KG1 (cell line): ENCODE measurements at places on chromosomes 16 and 17.

- DNase-seq = no peak
Measured at GRCh38 chr17:81866440-81867169, 4.5 kb downstream of the ARHGDIA start.

- no peak for DNase-seq
Measured at GRCh38 chr17:41666237-41666641, 22.4 kb upstream of the EIF1 start.

GRCh38 chr16:77353587-77354263, 81.1 kb downstream of the ADAMTS18 start:
- no peak for DNase-seq

- DNase-seq = no peak
Measured at GRCh38 chr17:17507465-17508011, 11.3 kb upstream of the RASD1 start.

- no peak for DNase-seq
Measured at GRCh38 chr16:79347277-79347676, 253.3 kb downstream of the MAF start.

DNA sequence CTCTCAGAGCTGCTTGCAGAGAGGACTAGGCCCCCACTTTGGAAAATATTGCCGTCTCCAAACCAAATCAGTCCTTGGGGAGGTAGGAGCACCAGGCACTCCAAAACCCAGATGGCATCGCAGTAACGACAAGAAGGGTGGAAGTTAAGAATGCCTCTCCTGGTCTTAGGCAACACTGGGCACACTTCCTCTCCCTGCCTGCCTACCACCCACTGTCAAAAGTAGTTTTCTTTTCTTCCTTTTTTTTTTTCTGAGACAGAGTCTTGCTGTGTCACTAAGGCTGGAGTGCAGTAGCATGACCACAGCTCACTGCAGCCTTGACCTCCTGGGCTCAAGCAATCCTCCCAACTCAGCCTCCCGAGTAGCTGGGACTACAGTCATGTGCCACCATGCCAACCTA, 47.2 kb downstream of the SRL start:
- no peak for DNase-seq

GRCh38 chr17:4186357-4186881, 43.4 kb downstream of the CYB5D2 start:
- DNase-seq = no peak

DNA sequence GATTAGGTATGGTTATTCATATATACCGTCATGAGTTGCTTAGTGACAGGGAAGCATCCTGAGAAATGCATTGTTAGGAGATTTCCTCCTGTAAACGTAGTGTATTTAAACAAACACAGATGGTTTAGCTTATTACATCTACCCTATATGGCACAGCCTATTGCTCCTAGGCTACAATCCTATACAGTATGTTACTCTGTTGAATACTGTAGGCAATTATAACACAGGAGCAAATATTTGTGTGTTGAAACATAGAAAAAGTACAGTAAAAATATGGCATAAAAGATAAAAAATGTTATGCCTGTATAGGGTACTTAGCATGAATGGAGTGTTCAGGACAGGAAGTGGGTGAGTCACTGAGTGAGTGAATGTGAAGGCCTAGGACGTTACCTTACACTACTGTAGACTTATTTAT, 157.7 kb downstream of the CDH11 start:
- no peak for DNase-seq

- DNase-seq = peak; percentile 41
Measured at GRCh38 chr17:7841915-7842379, 7.9 kb downstream of the KDM6B start.

GRCh38 chr17:39611401-39612112, 3.8 kb upstream of the NEUROD2 start:
- no peak for DNase-seq

DNA sequence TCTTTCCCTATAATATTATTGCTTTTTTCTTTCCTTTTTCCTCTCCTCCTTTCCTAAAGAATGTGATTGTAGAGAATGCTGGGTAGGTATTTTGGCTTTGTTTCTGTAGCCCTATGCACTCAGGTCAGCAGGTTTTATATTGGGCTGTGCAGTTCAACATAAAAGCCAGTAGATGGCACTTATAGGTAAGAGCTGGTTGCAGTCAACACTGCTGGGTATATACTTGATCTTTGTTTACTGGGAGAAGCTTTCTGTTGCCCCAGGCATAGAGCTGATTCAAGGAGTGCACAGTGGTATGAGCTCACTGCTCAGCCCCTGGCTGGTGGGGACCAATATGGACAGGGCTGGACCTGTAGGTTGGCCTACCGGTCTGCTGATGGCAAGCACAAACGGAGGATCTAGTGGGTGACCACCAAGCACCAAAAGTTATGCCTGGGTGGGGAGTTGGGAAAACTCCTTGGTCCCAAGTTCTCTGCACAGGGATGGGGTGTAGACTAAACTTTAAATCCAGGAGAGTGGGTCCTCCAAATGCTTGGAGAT, 378.9 kb downstream of the PMP22 start:
- no peak for DNase-seq

DNA sequence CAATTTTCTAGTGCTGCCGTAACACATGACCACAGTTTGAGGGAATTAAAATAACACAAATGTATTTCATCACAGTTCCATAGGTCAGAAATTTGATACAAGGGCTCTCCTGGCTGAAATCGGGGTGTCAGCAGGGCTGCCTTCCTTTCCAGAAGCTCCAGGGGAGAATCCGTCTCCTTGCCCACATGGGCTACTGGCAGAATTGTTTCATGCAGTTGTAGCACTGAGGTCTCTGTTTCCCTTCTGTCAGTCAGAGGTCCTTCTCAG, 20.5 kb downstream of the EIF4A3 start:
- DNase-seq = no peak

DNA sequence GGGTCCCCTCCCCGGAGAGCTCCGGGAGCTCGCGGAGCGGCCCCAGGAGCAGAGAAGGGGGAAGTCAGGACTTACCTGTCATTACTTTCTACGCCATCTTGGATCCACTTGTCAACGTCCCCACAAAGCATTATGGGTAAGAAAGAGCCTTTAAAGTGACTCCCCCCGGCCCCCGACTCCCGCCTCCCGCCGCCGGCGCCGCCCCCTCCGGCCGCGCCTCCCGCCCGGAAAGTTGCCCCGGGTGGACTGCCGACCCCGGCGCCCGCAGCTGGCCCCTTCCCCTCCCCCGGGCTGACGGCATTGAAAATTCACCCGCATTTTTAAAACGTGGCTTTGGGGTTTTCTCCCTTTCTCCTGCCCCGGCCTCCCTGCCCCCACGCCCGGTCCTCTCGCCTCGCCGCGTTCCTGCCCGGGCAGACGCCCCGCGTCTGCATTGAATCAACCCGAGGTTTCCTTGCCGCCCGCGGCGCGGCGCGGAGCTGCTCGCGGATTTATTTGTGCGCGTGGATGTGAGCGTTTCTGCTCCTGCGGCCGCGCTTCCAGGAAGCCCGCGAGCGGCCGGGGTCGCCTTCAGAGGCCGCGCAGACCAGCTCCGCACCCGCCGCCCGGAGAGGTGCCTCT, at the start of gene HELZ:
Gene HELZ, minus strand, starts transcription at position 124 of the 621 bp plus-strand sequence. CDS start 26,392 bp downstream, outside the sequence.
- peak; percentile 67 for DNase-seq

GRCh38 chr16:28554634-28555423, 1.1 kb downstream of the SGF29 start:
- no peak for DNase-seq

DNA sequence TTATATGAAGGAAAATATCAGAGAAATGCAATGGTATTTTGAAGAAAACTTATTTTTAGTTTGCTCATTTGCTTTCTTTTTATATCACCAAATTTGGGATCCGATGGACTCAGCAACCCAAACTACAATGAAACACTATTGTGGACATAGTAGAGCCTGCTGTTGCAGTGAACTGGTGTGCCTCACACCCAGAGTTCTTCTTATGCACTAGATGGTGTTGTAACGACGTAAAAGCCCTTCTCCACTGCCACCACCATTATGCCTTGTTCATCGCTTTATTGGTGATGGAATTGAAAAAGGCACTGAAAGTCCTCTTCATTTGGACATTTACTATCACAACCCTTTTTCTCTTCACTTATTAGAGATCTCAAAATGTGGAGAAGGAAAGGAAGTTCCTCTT, 381.3 kb downstream of the CDH8 start:
- no peak for DNase-seq

- DNase-seq = peak; percentile 68
Measured at GRCh38 chr17:45149037-45149668, 878 bp downstream of the HEXIM1 start.

DNA sequence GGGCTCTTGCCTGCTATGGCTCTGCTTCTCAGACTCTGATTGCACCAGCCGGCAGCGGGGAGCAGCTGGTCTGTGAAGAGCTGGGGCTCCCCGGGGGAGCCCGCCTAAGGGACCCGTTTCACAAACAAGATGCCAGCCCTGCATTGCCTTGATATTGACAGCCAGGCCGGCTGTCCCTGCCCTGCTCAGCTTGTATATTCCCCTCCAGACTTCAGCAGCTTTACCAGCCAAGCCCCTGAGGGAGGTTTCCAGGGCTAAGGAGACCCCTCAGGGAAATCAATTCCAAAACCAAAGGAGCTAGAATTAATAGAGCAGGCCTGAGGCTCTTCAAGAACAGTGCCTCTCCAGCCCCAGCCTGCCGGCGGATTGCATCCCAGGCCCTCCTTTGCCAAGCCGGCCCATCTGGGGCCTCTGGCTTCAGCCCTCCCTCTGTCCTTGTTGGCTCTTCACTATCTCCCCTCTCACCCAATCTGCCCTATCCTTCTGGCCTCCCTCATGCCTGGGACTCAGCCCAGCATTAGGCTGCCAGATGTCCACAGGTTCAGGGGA, 5.7 kb downstream of the CALB2 start:
- DNase-seq = no peak

- DNase-seq = no peak
Measured at GRCh38 chr17:347309-347899, 5.2 kb downstream of the RPH3AL start.

DNA sequence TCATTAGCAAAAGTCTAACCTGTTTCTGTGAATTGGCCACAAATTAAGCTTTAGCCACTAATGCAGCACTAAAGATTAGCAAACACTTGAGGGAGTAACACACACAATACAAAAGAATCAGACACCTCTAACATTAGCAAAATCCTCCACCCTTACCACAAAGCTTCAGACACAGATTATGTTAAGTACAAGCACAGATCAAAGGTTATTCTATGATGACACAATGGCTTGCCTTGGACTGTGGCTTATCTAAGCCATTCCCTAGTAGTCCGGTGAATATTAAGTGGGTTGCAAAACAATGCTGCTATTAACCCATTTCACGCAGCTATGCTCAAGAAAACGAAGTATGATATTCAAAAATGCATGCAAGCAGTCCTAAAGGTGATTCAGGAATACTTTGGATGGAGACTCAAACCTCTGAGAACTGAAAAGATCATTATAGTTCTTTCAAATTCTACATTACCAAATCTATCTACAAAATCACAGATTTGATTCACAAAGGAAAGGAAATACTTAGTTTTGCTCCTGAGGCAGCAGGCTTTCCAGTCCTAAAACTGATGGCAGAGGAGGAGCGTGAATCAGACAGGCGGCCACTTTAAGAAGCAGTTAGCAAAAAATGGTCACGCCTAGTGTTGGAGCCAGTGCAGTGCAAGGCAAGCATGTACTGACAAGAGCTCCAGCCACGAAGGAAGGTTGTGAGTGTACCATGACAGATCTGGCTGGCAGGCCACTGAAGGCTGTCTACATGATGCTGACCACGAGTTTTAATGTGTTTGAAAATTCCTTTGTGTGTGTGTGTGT, 67.2 kb downstream of the PARN start:
- no peak for DNase-seq

DNA sequence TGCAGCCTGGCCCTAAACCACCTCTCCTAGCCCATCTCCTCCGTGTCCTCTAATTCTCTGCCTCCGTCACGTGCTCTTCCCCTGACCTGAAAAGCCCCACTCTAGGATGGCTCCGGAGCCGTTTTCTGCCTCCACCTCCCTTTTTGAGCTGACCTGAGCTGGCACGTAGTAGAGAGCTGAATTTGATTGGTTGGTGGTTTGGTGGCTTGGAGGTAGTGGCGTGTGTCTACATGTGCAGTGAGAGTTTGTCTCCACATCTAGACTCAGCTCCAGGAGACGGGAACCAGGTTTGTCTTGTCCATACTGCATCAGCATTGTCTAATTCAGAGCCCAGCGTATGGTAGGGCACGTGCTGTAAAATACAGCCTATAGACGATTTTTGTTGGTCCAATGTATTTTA, 3.0 kb downstream of the SBK1 start:
- no peak for DNase-seq

DNA sequence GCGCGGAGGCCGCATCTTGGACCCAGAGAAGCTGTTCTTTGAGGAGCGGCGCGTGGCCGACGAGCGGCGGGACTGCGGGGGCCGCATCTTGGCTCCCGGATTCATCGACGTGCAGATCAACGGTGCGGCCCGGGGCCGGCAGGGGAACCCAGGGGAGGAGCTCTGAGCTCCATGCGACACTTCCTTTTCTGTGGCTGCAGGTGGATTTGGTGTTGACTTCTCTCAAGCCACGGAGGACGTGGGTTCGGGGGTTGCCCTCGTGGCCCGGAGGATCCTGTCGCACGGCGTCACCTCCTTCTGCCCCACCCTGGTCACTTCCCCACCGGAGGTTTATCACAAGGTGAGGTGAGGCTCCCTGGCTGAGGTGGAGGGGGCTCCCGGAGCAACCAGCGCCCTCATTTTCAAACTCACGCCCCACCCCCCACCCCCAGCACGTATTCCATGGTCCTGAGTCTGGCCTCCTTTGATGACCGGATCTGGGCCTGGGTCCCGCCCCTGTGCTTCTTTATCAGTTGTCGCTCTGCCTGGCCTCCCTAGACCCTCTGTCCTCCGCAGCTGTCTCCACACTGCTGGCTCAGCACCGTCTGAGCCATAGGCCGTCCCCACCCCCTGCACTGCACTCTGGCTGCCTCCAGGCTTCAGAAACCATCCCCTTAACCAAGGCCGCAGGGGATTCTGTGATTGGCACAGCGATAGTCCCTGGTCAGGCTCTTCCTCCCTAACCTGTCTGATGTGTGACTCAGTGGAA, 787 bp downstream of the AMDHD2 start:
- DNase-seq = no peak

GRCh38 chr16:9151074-9151473, 59.6 kb downstream of the HAPSTR1 start:
- DNase-seq = no peak

DNA sequence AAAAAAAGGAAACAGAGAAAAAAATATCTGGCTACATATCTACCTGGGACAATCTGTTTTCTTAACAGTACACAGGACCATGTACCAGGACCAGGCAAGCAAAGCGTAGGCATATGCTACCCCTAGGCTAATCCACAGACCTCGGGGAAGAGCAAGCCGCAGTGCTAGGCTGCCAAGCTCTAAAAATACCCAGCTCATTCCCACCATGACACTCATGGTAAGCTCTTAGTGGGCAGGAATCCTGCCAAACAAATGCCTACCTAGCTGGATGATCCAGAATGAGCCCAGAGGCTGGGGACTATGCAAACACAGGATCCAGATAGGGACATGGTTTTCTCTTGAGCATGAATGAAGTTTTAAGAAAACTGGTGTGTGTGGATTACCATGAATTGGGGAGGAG, 95.6 kb downstream of the GRIN2A start:
- DNase-seq = no peak
